ENCODE measurements at places on chromosomes 4 and X.

DNA sequence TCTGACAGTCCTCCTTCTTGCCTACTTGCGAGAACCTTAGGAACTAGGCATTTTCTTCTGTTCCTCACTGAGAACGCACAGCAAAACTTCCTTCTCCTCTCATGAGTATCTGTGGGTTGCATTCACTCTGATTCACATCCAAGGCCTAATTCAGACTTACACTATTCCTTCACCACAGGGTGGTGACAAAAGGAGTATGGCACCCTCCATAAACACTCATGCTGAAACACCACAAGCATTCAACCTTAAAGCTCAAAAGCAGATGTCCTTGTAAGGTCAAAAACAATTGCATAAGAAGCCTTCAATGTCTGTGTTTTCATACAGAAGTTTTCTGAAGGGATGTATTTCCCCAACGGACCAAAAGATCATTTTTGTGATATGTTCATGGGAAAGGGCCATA is 147.3 kb downstream of the CORIN start:
- no peak for DNase-seq

GRCh38 chrX:152821145-152821765 is 9.3 kb downstream of the CETN2 start:
- DNase-seq: peak; percentile 38

DNA sequence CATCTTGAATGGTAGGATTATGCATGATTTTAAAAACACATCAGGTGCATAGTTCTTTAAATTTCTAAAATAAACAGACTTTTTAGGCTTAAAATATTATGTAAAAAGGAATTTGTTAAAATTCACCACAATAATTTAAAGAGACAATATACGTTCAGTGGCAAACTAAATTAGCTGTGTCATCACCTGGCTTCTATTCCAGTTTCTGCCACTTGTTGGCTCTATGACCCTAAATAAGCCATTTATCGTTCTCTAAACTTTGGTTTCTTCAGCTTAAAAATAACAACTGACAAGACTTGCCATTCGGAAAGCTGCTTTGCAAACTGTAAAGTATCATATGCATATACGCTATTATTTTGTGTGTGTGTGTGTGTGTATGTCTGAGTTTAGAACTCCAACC is 141.3 kb downstream of the MGST2 start:
- no peak for DNase-seq

DNA sequence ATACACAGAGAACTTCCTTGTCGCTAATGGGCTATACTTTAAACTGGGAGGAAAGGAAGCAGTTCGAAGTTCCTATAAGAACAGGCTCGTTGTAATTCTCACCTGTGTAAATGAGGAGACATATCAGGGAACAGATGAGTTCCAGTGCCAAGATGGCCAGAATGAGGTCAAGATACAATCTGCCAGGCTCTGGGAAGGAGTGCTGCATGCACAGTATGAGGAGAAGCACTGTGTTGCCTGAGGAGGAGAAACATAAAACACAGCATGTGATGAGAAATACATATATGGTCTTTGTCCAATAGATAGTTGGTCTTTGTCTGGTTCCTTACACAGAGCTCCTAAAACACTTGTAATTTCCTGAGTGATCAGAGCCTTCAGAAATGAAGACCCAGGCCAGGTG is 24.3 kb downstream of the TMEM192 start:
- DNase-seq: no peak

- no peak for DNase-seq
These were observed 49.8 kb upstream of the PRPS2 start for GRCh38 chrX:12741416-12741815.

GRCh38 chrX:110175146-110175545 is 142.7 kb downstream of the AMMECR1 start:
- DNase-seq: no peak

DNA sequence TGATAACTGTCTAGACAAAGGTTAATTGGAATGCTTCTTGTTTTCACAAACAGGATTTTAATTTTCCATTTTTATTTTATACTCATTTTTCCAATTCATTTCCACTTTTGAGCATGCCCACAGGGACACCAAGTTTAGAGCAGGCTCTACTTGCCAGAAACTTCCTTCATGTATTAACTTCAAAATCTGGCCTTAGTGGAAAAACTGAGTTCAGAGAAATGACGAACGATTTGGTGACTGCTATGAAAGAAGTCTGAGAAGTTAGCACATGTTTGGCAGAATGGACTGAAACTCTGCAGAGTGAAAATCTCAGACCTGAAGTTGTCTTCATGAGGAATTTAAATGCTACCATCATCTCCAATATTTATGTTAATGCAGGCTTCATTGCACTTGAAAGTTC is 214.1 kb downstream of the THOC2 start:
- DNase-seq: no peak

- no peak for DNase-seq
These were observed 203.6 kb downstream of the LDB2 start for GRCh38 chr4:16694884-16695276.

GRCh38 chr4:23835774-23836478 is 53.9 kb downstream of the PPARGC1A start:
- DNase-seq: no peak

- no peak for DNase-seq
These were observed 563 bp downstream of the FAM13A start for GRCh38 chr4:89056292-89056952.

DNA sequence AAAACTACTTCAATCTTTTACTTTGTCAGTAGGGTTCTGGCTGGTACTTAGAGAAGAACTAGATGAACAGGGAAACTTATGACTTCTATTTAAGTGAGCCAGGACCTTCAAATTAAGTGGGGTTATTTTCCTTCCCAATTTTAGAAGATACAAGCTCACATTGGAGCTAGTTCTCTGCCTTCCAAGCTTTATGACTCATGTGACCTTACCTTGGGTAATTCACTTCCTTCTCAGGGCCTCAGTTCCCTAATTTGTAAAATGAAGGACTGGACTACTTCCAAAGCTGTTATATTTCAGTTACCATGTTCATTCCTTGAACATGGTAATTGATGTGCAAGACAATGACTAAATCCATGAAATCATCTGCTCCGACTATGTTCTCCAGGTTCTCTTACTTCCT is 32.0 kb upstream of the DCX start:
- DNase-seq: no peak

DNA sequence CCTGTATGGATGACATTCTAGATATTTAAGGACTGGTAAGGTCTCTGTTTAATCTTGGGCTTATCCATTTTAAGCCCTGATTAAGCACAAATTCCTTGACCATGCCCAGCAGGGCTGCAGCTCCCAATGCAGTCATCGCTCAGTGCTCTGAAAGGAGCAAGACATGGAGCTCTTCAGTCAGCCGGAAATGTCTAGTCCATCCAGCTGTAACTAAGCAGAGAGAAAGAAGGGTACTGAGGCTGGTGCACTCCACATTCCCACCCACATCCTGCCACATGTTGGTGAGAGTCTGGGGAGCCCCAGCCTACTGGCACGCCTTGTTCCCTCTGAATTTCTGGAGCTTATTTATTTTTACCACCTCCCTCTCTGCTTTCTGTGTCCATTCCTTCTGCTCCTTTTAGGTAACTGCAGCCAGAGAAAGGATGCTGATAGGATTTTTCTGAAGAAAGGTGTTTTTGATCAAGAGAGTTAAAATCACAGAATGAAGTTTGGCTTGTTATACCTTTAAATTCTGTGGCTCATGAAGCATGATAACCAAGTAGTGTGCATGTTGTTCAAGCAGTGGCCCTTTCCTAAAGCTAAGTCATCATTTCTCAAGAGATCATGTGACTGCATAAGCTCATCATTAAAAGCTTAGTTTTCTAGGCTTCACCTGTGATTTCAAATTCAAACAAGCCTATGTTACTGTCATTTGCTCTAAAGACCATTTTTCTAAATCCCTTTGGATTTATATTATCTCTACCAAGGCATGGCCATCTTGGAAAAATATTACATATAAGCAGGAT is 74.0 kb downstream of the GALNT7 start:
- no peak for DNase-seq
